ENCODE measurements at places on chromosomes 2 and 18. TPM values are rescaled to one million over a fixed set of nuclear protein-coding genes. Genes with fewer than 3 reads are reported as not detected.

DNA sequence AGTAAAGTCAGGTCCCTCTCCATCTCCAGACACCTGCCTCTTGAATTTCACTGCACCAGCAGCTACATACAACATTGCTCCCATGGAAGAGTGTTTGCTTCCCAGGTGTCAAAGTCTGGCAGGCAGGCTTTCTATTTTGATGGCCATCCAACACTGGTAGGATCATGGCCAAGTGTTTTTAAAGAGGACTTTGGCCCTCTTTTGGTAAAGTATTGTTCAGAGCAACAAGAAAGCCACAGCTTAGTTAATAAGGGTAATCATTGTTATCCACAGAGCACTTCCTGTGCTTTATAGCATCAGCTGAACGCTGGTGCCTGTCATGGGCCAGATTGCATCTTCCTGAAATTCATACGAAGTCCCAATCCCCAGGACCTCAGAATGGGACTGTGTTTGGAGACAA, 133.2 kb downstream of the NCK2 start:
- no peak for DNase-seq

GRCh38 chr2:202782940-202783558, 88.5 kb downstream of the ICA1L start:
- no peak for DNase-seq

- no peak for DNase-seq
These were observed 497.2 kb upstream of the NETO1 start for GRCh38 chr18:73365018-73365417.

GRCh38 chr2:202069170-202070067, 3.6 kb upstream of the KIAA2012 start:
- DNase-seq, result no peak

Gene ADCYAP1
- not detected for total RNA-seq

- no peak for DNase-seq
These were observed 39.5 kb upstream of the SCLY start for GRCh38 chr2:238021327-238021726.

GRCh38 chr2:222358876-222359275, 60.1 kb upstream of the PAX3 start:
- DNase-seq, result no peak

- no peak for DNase-seq
These were observed 31.8 kb upstream of the VIT start for GRCh38 chr2:36664696-36665076.

DNA sequence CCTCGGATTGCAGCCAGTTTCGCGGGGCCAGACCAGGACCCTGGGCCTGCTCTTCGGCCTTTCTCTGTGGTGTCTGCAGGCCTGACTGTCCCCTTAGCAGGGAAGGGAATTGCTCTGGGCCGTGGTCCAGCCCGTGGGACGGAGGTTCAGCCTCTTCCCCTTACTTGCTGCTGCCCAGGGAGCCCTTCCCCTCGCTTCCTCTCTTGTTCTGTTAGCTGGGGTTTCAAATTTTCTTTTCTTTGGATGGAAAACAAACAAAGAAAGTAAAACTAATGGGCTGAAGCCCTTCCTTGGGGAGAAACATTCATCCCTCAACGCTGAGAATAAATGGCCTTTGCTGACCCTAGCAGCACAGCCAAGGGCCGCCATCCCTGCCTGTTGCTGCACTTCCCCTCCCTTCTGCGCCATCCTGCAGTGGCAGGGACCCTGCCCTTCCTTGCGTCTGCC, 52.4 kb downstream of the ASAP2 start:
- DNase-seq, result no peak

Gene REEP1
- total RNA-seq, result 1.5 TPM

Measured in H1 (cell line).